ENCODE measurements at places on chromosomes 6 and 20.

- DNase-seq: no peak
These were observed 733.6 kb upstream of the MAN1A1 start for GRCh38 chr6:120083186-120083585.

- peak; percentile 91 for DNase-seq
These were observed 26.7 kb downstream of the FOXO3 start for GRCh38 chr6:108587258-108588059.

DNA sequence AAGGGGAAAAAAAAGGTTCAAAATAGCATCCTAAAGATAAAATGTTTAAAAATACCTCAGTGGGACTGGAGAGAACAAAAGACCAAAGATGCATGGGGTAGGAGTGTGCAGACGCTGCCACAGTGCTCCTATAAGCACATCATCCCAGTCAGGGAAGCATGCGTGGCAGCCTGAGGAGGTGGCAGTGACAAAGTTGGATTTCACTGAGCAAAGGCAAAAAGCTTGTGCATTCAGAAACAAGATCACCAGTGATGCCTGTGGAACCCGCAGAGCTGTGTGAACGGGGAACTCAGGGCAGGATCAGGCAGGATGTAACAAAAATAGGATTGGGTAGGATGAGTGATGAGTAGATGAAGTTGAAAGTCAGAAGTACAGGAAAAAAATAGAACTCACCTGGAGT, 116.1 kb downstream of the RIMS1 start:
- no peak for DNase-seq

- no peak for DNase-seq
These were observed 80.0 kb upstream of the FRMD1 start for GRCh38 chr6:168158980-168159349.

DNA sequence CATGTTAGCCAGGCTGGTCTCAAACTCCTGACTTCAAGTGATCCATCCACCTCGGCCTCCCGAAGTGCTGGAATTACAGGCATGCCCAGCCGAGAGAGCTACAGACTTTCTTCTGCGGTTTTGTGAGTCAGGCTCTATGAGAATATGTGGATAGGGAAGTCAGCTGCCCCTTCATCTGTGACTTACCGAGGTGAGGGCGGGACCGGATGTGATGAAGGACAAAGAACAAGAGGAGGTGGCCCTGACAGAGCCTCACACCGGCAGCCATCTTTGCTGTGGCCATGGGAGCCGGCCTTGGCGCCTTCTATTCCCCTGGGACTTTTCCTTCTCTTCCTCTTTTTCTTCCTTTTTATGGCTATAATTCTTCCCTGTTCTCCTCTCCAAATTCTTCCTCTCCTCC, 67.0 kb downstream of the IYD start:
- peak; percentile 53 for DNase-seq

- DNase-seq: no peak
These were observed 718.7 kb upstream of the ADGRB3 start for GRCh38 chr6:67916399-67916798.

DNA sequence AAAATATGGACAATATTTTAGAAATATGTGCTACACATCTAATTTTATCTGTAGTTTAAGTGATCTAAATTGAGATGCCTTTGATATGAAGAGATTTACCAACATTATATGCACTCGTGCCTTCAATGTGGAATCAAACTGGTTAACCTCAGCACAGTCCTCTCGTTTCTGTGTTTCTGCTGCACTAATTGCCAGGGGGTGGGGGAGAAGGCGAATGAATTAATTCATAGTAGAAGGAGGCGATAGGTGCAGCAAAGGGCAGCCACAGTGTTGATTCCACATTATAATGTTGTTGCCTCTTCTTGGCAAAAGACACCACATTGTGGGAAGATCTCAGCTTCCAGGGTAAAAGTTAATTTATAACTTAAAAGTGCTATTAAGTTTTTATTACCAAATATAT, 161.6 kb downstream of the QKI start:
- no peak for DNase-seq

GRCh38 chr20:33653900-33654596, 8.1 kb upstream of the C20orf144 start:
- no peak for DNase-seq

DNA sequence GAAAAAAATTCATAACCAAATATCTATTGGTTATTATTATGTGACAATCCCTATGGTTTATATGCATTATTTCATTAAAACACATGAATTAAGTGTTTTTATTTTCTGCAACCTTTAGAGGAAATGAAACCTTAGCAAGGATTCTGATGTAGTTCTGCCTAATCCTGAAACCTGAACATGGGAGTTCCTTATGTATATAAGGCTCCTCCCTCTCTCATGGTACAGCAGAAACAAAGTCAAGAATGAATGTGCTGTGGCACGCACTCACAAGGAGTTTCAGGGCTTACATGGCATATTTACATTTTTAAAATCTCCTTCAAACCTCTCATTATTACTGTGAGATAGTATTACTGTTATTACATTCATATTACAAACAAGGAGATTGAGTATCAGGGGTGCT, 426.4 kb upstream of the CITED2 start:
- no peak for DNase-seq

DNA sequence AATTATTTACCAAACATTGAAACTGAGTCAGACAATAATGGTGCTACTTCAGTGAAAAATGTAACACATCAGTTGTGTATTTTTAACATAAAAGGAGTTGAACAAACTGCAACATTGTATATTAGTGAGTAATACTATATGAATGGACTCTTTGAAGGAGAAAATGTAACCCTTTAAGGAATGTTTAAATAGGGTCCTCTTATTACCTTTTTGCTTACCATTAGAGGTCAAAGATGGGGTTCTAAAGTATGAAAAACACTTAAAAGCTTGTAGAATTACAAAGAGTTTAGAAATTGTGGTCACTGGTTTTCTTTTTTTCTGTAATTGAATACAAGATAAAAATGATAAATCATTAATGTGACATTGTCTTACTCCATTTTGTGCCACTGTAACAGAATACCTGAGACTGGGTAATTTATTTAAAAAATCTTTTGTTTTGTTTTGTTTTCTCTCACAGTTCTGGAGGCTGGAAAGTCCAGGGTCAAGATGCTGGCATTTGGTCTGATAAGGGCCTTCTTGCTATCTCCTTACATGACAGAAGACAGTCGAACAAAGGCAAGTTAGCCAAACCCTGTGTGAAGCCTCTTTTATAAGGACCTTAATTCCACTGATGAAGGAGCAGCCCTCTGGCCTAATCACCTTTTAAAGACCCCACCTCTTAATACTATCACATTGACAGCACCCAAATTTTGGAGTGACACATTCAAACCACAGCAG, 43.2 kb downstream of the SESN1 start:
- DNase-seq: no peak

DNA sequence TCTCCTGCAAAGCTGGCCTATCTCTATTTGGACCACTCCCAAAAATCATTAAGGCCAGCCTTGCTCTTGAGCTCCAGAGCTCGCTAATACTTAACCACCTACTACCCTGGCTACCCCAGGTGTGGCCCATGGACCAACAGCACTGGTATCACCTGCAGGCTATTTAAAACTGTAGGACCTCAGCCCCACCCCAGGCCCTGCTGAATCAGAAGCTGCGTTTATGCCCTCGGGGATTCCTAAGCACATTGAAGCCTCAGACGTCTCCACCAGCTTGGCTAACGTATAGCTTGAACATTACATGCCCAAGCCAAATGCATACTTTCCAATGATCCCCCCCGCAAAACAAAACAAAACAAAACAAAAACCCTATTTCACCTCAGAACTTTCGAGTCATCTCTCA, 19.7 kb upstream of the SPAG4 start:
- no peak for DNase-seq

GRCh38 chr6:89792881-89793280, 26.7 kb downstream of the MDN1 start:
- DNase-seq: peak; percentile 19

GRCh38 chr6:149961728-149962425, 1.9 kb upstream of the ULBP1 start:
- peak; percentile 19 for DNase-seq

DNA sequence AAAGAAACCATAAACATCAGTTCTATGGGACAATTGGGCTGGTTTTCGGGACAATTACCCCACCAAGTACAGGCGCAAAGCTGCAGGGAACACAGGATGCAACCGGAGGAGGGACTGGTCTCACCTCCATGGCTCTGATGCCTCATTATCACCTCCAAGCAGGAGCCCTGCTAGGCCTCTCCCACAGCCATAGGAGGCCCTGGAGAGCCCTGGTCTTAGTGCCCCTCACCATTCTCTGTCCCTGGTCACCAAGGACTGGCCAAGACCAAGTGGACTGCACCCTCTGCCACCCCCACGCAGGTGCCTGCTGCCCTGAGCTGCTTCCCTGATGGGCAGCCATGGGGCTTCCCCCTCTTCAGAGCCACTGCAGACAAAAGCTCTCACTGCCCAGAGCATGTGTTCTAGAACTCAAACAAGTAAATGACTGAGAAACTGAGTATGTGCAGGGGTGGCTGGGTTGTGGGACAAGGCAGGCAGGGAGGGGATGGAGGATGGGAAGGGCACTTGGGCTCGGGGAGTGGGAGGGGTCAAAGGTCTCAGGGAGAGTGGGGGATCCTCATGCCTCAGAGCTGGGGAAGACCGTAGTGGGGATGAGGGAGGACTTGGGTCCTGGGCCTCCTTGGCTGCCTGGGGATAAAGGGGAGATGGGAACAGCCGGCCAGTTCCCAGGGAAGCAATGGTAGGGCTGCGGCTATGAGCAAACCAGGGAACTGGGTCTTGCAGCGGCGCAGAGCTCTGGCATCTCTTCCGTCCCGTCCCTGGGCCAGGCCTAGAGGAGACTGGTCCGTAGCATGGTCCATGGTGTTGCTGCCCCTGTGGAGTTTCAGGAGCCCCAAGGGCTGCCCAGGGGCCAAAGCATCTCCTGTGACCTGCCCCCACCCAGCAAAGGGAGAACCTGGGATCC, 435.1 kb downstream of the PREX1 start:
- DNase-seq: no peak

DNA sequence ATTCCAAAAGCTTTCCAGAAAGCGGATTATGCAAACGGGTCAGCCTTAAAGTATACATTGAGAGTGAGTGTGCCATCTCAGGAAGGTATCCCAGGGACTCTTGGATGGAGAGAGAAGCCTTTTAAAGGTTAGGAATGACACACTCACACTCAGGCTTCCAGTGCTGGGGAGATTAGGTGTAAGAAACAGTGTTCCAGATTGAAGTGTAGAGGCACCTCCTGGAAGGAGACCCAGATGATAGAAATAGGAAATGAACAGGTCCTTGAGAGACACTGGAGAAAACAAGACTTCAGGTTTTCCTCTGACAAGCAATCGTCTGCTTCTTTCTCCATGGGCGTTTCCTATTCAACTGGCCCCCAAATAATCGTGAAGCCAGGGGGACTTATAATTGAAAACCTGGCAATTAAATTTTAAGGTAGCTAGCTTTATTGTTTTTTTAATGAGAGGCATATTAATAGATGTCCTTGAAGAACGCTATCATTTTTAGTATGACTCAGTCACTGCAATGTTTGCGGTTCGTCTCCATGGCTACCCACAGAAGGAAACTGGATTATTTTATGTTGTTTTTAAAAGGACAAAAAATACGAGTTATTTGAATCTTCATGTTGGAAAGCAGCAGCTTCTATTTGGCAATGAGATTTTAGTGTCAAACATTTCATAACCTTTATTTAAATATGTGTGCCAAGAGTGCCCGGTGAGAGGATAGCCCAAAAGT, 85.3 kb downstream of the TRMT6 start:
- DNase-seq: peak; percentile 56

DNA sequence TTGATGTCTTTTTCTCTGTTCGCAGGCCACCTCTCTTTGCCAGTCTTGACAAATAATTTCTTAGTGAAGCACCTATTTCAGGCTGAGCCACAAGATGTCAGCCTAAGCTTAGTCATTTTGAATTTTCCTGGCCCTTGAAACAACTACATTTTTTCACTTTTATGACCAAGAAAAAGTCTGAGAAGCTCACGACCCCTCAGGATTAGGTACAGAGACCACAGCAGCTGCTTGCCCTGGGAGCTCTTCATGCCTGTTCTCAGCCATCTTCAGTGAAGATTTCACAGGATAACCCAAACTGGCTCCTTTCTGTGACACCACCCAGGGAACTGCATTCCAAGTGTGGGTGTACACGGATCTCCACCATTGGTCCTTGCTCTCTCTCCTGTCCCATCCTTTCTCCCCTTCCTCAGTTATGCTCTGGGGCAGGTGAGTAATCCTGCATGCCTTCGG, 38.4 kb upstream of the SPTLC3 start:
- peak; percentile 49 for DNase-seq

DNA sequence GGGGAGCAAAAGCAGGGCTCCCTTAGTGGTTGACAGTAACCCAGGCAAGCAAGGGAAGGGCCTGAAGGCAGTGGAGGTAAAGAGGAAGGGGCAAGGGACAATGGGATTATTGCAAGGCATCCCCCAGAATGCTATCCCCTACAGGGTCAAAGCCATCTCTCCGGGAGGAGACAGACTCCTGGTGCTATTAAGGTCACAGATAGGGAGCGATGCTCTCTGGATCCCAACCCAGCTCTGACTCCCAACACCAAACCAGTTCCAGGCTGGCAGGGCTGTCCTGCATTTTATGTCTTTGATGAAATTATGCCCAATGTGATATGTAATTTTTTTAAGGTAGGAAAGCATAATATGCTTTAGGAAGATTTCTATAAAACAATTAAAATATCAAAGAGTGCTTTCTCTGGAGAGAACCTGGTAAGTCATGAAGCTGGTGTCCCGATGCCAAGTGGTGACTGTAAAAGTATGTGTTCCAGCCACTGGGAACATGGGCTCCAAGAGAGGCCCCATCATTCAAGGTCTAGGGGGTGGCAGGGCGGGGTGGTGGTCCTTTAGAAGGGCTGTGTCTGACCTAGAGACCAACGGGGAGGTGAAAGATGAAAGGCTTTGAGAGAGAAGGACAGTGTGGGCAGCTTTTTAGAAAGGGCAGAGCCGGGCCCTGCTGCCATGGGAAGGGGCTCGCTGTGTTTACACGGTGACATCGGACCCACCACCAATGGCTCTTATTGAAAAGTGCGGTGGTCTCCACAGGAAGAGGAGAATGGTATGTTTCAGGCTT, 276.5 kb downstream of the CDC5L start:
- DNase-seq: no peak

DNA sequence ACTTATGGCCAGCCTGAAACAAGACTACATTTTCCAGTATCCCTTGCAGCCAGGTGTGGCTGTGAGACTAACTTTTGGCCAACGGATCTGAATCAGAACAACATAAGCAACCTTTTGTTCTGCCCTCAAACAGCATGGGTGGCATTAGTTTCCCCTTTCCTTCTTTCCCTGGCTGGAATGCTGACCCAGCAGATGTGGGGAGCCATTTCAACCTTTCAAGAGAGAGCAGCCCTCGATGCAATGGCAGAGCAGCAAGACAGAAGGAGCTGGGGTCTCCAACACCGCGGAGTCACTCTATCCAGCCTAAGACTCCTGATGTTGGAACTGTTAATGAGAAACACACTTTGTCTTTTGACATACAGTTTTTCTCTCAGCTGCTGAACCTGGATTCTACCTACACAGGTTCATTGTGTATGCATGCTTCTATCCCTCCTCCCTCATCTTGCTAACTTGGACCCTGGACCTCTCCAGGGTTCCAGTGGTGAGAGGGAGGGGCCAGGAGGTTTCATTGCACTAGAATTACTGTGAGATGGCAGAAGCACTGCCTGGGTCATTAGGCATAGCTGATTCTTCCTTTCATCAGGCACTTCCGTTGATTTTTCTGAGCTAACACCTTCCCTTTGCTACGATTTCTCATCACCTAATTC, 28.8 kb upstream of the DDR1 start:
- DNase-seq: no peak

- peak; percentile 6 for DNase-seq
These were observed 433.7 kb upstream of the RGS17 start for GRCh38 chr6:153564803-153565202.

Measured in fibroblast of skin of back (primary cell).